Activated naive CD4-positive, alpha-beta T cell treated with Interleukin-2 at 50 U/mL for 16 hours (primary cell): ENCODE measurements at places on chromosomes 7 and 10.
A peak's percentile ranks its signal among the peaks of the same experiment; 100 is the strongest.

- no peak for DNase-seq
Observed at GRCh38 chr7:17368856-17369524, 70.5 kb downstream of the AHR start.

GRCh38 chr10:31707093-31708039, 221.3 kb downstream of the ARHGAP12 start:
- DNase-seq: peak; percentile 29

DNA sequence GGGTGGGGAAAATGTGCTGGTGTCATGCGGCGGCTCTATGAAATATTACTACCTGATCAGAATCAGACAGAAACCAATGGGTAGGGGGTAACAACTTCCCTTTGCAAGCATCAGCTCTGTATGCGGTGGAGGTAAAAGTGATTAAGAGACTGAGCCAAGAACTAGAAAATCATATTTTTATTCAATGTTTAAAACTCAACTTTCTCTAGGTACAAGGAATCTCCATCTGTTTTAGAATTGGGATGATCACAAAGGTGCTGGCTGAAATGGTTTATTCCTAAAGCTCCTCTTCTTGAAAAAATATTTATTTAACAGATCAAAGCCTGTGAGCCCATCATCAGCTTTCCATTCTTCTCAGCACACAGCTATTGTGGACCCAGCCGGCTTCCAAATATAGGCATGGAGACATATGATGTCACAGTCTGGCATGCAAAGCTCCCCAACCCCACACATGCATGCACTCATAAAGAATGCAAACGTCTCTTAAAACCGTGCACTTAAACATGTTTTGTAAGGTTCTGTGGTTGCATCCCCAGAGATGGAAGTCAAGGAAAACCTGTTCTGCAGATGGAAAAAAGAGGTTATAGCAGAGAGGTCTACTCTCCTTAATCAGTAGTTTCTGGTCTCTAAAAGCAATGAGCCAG, 126.0 kb downstream of the SKIDA1 start:
- DNase-seq: no peak

DNA sequence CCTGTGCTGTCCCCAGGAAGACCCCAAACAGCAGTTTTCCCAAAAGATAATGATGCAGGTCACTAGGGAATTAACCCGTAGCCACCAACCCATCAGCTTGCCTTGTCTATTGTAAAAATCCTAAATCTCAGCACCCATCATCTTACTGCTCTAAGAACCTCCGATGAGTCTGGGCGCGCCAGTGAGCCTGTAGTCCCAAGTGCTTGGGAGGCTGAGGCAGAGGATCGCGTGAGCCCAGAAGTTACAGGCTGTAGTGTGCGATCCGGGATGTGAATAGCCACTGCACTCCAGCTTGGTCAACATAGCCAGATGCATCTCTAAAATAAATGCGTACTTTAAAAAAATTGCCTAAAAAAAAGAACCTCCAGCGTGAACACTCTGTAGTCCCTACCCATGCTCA, 951 bp downstream of the AS3MT start:
- DNase-seq: no peak

- no peak for DNase-seq
Observed at GRCh38 chr10:45581582-45582385, 90.8 kb downstream of the ZFAND4 start.

- DNase-seq: no peak
Observed at GRCh38 chr7:110386913-110387312, 704.0 kb upstream of the LRRN3 start.

DNA sequence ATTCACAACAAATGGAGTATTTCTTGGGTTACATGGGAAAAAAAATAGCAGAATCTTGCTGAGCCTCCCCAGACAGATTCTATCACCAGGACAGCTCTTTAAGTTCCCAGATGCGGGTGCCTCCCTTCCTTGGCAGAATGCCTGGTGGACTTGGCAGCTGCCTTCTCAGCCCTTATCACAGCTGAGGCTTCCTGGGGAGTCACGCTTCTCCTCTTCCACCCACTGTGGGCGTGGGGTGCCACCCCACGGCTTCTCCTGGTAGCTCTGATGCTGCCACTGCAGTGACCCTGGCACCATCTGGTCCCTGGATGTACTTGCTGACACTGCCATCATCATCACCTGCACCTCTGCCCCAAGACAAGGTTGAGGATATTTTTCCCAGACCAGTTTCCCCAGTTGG, 16.2 kb upstream of the NME8 start:
- no peak for DNase-seq

DNA sequence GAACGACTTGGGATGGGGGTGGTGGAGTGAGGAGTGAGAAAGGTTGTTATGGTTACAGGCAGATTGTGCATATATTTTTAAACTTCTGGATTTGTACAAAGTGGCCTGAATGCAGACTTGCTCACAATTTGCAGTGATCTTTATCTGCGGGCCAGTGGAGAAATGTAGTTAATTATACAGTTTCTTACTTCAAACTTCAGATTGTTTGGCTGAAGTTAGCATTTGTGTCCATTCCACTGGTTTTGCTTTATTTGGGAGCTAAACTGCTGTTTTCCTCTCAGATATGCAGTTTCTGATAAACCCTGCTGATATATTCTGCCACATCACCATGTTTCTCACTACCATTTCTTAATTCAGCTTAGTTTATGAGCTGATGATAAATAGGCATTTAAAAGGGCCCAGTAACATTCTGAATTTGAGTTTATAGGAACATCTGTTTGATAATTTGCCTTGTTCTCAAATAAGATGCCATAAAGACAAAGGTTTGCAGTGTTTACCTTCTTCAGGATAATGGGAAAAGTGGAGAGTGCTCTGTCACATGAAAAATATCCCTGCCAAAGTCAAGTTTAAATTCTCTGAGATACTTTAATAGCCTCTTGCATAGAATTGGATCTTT, 170.1 kb downstream of the ST7 start:
- DNase-seq: no peak

GRCh38 chr10:51766423-51767102, 67.2 kb upstream of the CSTF2T start:
- DNase-seq: no peak

- peak; percentile 38 for DNase-seq
Observed at GRCh38 chr7:48154792-48155413, 16.4 kb upstream of the ABCA13 start.

DNA sequence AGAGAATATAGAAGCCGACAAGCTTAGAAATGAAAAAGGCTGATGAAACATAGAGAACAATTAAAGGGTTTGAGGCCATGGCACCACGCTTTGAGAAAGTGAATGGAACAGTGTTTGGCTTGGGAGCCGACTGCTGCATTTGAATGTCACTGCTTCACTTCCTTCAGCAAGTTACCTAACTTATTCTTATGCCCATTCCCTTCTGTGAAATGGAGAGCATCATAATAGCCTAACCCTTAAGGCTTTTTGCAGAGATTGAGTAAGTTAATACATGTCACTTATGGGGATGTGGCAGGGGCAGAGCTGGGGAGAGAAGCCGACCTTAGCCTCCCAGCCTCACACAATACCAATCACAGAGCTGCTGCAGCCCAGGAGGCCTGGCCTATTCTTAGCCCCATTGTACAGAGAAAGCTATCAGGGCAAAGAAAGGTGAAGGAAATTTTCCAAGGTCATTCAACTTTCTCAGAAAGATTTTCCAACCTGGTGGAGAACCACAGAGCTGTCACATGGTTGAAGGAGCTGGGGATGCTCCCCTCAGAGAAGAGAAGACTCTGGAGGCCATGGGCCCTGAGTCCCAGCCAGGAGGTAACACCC, 186.0 kb upstream of the GDF10 start:
- DNase-seq: no peak

DNA sequence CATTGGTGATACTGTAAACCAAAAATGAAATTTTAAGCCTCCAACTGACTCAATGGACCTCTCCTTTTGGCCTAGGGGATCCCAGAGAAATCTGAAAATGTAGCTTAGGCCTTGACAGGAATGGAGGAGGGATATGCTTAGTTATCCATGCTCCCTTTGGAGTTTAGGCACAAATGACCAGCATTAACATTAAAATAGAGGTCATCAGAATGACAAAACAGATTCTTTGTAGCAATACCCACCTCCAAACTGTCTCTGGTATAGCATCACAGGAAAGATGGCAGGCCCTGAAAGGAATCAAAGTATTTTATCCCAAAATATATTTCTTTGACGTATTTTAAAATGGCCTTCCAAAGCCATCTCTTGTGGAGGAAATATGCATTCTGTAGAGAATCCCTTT, 39.1 kb upstream of the LRRN3 start:
- no peak for DNase-seq

GRCh38 chr7:118863966-118864365, 639.5 kb downstream of the ANKRD7 start:
- DNase-seq: no peak

DNA sequence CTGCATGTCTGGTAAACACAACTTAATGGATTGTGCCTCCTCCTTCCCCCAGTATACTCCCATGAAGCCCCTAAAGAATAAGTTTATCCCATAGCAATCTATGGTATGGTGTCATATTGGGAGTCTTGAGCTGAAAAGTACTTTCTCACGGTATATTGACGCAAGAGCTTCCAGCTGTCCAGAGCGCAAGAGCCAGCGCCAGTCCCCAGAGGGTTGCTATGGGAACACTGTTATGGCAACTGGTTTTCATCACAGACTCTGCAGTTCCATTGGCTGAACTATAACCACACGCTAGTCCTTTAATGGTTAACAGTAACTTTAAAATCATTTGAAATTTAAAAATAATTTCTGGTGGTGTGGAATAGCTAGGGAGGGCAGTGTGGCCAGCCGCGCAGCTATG, 46.9 kb downstream of the PRPF18 start:
- no peak for DNase-seq

GRCh38 chr7:139500770-139501138, 17.3 kb upstream of the KLRG2 start:
- DNase-seq: no peak

DNA sequence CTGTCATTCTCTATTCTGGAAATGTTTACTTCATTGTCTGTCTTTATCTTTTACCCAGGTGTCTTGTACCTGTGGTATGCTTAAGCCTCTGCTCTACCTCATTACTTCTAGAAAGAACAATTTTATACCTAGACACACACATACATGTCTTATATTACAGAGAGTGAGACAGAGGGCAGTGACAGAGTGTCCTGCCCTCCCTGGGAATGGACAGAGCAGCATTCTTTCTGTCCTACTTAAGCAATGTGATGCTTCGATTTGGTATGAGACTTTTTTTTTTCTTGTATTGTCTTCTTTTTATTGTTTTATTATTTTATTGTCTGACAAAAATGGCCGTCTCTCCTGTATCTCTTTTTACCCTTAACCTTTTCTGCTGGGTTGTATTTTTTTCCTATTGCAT, 286.1 kb downstream of the EXOC4 start:
- no peak for DNase-seq

- no peak for DNase-seq
Observed at GRCh38 chr10:113704637-113705343, 25.1 kb downstream of the CASP7 start.

- DNase-seq: no peak
Observed at GRCh38 chr7:14902589-14903067, at the start of gene DGKB. Gene DGKB (minus strand): TSS chr7:14902751.

- DNase-seq: no peak
Observed at GRCh38 chr7:24899905-24900304, 80.1 kb downstream of the OSBPL3 start.

GRCh38 chr7:143316492-143316891, 581 bp downstream of the CLCN1 start:
- no peak for DNase-seq

DNA sequence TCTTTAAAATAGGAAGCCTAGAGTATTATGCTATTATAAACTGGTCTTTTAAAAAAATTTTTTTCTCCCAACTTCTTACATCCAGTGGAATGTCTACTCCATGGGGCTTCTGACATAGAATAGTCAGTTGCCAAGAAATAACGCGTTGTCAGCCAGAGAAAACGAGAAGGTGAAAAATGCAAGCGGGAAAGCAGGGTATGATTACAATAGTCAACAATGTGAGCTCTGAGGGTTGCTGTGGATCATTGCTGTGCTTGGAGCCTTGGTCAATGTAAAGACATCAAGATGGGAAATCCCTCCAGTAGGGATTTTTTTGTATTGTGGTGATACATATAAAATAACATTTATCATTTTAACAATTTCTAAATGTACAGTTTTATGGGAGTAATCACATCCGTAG, 27.6 kb upstream of the PLPP4 start:
- DNase-seq: no peak

DNA sequence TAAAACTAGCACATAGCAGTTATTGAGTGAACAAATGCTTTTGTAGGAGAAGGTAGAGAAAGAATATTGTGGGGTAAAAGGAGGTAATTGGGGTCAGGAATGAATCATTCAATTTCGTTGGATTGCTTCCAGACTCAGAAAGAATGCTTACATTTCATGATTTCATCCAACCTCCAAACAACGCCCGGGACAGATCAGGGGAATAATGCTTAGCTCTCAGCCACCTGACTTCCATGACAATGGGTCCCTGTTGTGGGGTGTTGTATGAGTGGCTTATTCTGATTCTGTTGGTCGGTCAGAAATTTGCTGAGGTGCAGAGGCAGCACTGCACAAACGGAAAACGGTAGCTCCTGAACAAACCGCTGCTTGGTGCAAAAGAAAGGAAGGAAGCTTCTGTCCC, 24.0 kb upstream of the INPP5F start:
- no peak for DNase-seq

GRCh38 chr10:3963191-3963673, 178.2 kb upstream of the KLF6 start:
- DNase-seq: no peak
